ENCODE measurements at places on chromosomes 12 and 14.

DNA sequence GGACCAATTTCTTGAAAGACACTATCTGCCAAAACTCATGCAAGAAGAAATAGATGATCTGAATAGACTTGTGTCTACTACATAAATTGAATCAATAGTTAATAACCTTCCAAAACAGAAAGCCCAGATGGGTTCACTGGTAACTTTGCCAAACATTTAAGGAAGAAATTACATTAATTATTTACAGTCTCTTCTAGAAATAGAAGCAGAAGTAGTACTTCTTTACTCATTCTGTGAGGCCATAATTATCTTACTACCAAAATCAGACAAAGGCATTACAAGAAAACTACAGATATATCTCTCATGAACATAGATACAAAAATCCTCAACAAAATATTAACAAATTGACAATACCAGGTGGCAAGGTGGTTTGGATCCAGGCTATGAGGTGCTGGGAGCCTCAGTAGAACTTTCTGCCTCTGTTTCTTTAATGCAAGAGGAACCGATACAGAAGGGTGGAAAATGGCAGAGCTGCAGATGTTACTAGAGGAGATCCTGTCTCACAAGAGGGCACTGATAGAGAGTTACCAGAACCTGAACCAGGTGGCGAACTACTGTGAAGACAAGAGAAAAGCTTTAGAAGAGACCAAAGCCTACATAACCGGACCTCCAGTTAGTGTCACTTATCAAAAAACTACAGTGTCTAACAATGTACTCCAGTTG lies 33.7 kb upstream of the KTN1 start:
- no peak for DNase-seq

GRCh38 chr14:74627076-74627475 lies 15.0 kb upstream of the LTBP2 start:
- DNase-seq: no peak

GRCh38 chr14:73258076-73258475 lies 20.8 kb downstream of the PAPLN start:
- no peak for DNase-seq

DNA sequence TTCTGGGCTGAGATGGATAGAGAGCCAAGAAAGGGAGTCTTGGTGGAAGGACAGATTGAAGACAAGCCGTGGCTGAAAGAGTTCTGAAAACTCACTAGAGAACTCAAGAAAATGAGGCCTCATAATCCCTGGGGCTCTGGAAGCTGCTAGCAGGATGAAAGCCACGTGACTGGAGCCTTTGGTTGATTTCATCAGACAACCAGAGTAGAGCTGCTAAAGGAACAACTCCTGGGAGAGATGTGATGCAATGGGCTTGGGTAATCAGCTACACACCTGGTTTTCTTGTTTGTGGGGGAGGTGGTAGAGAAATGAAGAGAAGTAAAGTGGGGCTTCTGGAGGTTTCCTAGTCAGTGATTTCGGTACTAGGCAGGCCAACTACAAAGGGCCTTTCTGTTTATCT lies 13.4 kb downstream of the CSRNP2 start:
- DNase-seq: no peak

- no peak for DNase-seq
These were observed 1.2 kb downstream of the PTPRO start for GRCh38 chr12:15323480-15323879.

DNA sequence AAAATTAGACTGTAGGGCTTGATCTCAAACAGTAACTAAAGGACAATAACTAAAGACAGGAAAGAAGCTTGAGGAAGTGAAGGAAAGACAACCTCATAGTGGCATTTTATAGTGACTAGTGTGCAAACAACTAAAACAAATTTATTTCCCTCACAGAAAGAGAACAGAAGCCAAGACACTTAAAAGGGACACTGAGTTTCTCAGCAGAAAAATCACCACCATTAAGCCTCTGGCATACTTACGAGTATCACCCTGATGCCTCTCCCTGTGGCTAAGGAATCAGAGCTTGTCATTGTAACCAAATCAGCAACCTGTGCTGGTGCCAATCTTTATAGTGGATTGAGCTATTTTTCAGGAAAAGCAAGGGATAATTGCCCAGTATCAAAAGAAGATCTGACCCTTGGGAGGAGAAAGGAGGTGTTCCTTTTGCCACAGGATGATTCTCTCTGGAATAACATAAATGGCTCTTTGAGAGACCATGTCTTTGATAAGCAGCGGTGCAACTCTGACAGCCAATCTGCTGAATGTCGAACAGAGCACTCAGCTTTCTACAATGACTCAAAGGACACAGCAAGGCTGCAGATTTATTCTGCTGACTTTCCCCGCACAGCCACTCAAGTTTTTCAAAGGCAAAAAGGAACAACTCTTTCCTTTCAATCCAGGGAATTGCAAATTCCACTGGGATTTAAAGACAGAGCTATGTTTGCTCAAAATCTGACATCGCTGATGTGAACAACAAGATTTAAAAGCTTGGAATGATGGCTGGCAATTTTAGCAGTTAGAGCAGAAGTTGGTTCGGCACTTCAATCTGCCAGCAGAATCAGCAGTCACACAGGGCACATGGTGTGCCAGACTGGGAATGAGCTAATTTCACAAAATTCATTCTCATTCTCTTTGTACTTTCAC lies 34.6 kb downstream of the ATF7 start:
- DNase-seq: no peak

GRCh38 chr12:93798279-93799151 lies 121.3 kb downstream of the CRADD start:
- DNase-seq: no peak

DNA sequence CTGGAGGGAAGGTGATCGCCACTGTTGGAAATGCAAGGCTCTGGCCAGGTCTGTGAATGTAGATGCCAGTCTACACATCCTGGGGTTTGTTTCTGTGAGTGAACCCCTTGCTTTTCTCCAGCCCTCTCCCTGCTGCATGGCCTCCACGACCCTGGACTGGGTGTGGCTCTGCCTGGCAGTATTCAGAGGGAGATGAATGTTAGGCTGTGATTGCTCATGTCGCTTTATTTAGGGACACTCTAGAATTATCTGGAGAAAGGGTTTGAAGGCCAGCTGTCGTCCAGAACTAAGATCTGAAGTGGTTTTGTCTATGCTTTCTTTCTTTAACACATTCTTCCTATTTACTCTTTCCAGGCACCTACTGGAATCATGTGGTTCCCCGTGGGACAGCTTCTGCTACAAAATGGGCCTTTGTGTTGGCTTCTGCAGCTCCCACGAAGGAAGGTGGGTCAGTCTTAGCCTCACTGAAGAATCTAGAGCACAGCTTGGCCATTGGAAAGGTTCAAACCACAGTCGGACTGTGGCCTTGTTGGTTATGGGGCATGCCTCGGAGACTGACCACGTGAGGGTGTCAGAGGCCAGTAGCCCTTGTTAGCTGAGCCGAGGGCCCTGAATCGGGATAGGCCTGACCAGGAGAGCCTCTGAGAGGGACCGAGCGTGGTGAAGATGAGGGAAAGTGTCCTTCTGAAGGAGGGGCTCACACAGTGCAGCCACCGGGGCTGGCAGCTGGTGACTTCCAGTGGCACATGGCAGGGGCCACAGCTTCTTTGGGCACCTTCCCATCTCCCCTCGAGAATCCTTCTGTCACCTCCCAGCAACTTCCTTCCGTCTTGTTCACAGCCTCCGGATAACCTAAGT lies 59.1 kb downstream of the ANKRD9 start:
- no peak for DNase-seq

DNA sequence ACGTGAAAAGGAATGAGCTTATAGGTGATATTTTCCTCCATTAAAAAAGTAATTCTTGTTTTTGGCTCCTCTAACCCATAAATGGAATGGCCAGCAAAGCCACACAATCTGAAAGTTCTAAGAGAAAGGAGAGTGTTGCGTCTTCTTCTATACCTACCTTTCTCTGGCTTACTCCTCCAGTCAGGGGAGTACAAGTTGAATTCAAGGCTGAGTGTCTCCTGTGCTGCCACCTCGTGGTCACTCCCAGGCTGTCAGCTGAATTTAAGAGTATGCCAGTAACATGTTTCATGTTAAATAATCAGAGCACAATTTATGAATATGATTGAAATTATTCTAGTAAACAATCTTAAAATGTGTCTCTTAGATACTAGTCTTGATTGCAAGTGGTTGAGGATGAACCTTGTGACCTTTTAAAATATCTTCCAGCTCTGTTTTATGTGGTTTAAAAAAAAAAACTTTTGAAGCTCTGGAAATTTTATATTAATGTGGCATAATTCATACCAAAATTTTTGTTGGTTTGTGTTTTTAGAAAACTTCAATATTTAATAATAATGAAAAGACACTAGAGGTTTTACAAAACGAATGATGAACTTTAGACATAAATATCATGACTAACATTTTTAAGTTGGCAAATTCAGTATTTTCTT lies 31.7 kb downstream of the PTHLH start:
- DNase-seq: no peak

DNA sequence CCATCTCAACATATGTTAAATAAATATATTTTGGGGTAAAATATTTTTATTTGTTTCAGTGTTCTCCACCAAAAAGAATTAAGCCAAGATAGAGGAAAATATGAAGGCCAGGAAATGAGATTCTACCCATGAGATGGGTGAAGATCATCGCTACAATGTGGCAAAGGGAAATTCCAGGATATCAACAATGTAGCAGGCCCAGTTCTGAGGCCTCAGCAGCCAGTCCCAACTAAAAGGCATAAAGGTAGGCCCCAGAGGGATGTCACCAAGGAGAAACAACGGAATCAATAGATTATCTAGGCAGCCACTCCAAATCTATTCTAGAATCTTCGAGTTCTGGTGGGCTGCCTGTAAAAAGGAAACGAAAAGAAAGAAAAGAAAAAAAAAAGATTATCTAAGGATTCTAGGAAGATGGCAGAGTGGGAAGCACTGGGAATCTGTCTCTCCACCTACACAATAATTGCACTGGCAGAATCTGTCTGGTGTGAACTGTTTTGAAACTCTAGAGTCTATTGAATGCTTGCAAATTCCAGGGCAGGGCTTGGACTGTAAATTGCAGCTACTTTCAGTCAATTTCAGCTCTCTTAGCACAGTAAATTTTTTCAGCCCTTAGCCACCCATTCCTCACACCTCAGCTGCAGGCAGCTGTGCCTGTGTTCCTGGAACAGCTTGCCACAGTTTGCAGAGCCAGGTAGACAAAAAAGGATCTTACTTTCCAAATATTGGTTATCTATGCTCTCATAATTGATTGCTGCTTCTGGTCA lies 33.1 kb upstream of the MMP19 start:
- DNase-seq: no peak

All from 8988T (cell line).